ENCODE measurements at places on chromosomes 7 and 10.
A peak's percentile ranks its signal among the peaks of the same experiment; 100 is the strongest.

DNA sequence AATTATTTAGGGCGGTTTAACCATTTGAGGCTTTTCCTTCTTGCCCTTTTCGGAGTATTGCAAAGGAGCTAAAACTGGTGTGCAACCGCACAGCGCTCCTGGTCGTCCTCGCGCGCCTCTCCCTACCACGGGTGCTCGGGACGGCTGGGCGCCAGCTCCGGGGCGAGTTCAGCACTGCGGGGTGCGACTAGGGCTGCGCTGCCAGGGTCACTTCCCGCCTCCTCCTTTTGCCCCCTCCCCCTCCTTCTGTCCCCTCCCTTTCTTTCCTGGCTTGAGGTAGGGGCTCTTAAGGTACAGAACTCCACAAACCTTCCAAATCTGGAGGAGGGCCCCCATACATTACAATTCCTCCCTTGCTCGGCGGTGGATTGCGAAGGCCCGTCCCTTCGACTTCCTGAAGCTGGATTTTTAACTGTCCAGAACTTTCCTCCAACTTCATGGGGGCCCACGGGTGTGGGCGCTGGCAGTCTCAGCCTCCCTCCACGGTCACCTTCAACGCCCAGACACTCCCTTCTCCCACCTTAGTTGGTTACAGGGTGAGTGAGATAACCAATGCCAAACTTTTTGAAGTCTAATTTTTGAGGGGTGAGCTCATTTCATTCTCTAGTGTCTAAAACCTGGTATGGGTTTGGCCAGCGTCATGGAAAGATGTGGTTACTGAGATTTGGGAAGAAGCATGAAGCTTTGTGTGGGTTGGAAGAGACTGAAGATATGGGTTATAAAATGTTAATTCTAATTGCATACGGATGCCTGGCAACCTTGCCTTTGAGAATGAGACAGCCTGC is 3.1 kb downstream of the FZD1 start:
- DNase-seq: peak; percentile 70

- no peak for DNase-seq
Measured at GRCh38 chr10:98299341-98299740, 31.3 kb upstream of the LOXL4 start.

DNA sequence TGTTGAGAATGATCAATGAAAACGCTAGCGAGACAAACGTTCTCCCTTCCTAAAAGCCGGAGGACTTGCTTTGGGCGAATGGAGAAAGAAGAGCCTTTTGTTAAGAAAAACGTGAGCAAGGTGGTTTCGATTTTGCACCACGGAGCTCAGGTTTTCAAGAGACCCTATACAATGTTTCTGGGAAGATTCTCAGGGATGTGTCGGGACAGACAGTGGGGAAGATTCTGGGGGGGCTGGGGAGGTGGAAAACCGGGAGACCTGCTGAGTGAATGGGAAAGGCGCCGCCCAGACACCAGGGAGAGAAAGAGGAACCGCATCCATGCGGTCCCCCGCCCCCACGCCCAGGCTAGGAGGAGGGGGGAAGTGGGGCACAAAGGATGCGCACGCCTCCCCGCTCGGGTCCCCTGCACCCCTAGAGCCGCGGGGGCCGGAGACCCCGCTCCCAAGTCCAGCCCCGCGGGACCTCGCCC is 745 bp downstream of the YWHAG start:
- DNase-seq: peak; percentile 84

- DNase-seq: no peak
Measured at GRCh38 chr7:18262058-18262457, 233.5 kb upstream of the HDAC9 start.

- DNase-seq: no peak
Measured at GRCh38 chr7:114444196-114444595, 29.6 kb downstream of the FOXP2 start.

DNA sequence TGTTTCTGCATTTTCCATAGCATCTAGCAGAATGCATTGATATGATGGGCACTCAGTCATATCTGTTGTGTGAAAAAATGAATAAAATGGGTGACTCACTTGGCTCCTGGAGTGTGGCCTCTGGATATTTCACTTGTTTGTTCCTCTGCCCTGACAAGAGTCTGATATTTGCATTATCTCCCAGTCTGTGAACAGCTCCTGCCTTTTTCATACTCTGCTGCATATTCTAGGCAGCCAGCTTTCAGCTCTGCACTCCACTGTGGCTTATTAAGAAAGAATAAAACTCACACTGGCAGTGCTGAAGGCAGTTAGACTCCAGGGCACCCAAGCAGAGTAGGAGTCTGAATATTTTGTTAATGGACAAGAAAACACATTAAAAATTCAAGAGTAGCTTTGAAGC is 623.9 kb downstream of the SORCS1 start:
- DNase-seq: no peak

Data from femur (tissue), 1 donor.